ENCODE measurements at places on chromosomes 12 and 14. TPM values are rescaled to one million over a fixed set of nuclear protein-coding genes. Genes with fewer than 3 reads are reported as not detected.

Gene SLC38A4
- total RNA-seq = not detected

Gene GDF3
- total RNA-seq = not detected

Gene ZNF891
- 5.4 TPM for total RNA-seq

Gene FSCB
- total RNA-seq = 1.2 TPM

Gene NFATC4
- total RNA-seq = 84.5 TPM

Gene TAS2R31
- total RNA-seq = 9.5 TPM

Gene LAG3
- total RNA-seq = 0.95 TPM

Gene IL26
- not detected for total RNA-seq

Gene SLC6A12
- 1.8 TPM for total RNA-seq

Gene BBS10
- total RNA-seq = 9.3 TPM

Gene KRT77
- not detected for total RNA-seq

GRCh38 chr14:40252817-40253447 lies 820.7 kb upstream of the FBXO33 start:
- DNase-seq = no peak

- no peak for DNase-seq
Observed at GRCh38 chr14:38187528-38187927, 20.2 kb upstream of the SSTR1 start.

DNA sequence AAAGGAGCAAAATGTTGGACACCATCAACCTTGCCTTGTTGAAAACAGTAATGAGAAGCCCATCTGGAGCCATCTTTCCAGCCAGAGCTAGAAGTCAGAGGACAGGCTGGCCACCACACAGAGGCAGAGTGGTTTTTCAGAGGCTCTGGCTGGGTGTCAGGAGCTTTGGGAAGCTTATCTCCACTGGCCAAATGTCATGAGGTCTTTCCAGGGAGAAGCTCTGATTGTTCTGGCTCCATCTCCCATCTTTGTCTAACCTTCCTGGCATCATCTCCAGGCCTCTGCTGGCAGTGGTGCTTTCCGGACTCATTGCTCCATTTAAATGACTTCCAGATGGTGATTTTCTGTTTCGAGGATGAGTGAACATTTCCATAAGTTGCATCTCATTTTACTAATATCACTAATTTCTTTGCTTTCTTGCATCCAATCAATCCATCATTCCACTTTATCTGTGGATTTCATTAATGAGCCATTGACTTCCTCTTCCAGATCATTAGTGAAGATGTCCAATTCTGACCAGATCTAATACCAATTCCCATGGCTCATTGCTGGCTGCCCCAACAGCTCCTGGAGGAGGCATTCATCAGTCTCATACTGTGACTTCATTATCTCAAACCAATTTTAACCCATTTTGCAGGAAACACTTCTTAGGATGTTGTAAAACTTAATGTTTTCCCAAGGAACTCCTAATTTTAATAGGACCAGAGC lies 35.3 kb upstream of the TMTC1 start:
- DNase-seq = no peak

GRCh38 chr14:103523575-103523954 lies 935 bp upstream of the CKB start:
- DNase-seq = no peak

DNA sequence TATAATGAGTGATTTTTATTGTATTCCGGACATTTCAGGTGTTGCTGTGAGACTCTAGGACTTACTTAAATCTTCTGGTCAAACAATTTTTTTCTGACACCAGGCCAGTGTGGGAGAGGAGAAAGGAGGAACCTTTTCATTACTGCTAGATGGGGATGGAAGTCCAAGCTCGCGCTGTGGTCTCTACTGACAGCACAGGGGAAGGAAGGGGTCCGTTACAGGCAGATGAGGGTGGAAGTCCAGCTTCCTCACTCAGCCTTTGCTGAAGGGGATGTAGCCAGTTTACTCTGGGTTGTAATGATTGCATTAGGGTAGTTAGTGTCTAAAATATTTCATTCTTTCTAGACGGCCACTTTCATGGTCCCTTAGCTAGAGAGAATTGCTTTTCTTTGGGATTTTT lies 26.3 kb upstream of the ST8SIA1 start:
- DNase-seq = no peak

DNA sequence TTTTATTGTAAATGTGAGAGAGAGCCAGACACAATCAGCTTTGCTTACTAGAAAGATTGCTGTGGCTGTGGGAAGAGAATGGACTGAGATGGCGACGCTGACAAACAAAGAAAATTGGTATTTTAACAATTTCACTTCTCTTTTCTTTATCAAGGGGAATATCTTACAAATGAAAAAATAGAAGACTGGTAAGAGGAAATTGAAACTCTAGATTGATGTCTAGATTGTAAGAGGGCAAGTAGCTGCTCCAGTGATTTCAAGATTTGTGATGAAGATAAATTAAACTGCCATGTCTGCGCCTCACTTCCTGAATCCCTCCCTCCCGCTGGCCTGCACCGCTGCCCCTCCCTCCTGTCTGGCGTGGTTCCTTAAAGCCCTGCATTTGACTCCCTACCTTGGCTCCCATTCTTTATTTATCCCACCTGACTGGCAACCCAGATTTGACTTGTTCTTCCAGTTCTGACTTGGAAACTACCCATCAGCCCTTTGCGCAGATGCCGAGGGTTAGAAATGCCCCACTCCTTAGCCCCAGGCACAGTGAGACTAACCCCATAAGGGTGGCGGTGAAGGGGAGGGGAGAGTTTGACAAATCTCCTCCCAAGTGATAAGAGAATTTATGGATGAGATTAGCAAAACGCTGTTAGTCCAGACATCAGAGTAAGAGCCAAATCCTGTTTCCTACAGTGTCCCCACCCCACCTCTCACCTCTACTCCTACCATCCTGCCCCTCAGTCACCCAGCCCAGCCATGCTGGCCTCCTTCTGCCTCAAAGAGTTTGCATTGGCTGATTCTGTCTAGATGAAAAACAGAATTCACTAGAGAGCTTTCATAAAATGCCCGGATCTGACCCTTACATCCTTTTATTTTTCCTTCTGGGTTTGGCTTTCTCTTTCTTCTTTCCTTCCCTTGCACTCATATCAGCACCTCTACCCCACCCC lies 125.3 kb upstream of the ATF7IP start:
- DNase-seq = no peak

GRCh38 chr12:88298761-88299242 lies 156.7 kb downstream of the TMTC3 start:
- no peak for DNase-seq

DNA sequence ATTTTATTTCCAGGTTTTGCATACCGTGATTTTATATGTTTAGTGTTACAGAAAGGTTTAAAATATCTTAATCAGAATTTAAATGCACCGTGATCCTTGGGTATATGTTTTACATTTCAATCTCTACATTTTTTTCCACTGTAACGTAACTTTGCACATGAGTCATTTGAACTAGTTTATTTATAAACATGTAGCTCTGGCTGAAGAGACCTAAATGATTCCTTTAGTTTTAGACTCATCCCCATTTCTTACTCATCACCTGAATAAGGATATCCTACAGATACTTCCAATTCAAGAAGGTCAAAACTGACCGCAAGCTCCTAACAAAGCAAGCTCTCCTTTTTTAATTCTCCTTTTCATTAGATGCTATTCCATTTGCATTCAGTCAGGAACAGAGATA lies 42.7 kb upstream of the SLC6A15 start:
- DNase-seq = no peak

DNA sequence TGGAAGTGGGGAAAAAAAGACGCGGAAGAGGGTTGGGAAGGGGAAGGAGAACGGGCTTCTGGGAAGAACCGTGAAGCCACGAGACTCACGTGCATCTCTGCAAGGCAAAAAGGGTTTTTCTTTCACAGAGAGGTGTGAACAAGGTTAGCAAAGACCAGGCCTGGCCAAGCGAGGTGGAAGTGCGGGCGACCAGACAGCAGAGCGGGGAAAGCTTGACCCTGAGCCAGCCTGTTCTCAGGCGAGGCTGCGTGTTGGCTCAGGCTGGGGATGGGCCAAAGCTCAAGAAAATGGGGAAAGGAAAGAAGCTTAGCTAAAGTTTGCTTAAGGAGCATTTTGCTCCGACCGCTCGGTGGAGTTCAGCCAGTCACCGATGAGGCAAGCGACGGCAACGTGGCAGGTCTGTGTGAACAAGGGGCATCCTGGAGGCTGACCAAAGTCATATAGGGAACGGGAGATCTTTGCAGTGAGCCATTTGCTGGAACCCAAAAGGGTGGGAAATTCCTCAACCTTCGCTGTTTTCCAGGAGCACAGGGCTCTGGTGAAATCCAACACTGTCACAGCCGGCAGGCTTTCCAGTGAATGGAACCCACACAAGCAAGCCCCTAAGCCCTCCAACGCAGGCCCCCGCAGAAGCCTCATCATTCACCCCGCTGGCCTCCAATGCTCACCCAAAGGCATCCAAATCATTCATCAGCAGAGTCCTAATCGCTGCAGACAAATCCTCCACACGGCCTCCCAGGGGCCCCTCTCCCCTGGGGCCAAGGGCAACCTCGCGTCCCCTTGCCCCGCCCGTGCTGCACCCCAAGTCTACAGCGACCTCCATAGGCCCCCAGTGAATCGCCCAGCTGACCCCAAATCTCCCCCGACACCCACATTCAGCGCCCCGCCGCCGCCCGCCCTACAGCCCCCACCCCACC lies 754 bp downstream of the ZNF605 start:
- no peak for DNase-seq

- no peak for DNase-seq
Observed at GRCh38 chr14:55245657-55246268, 25.5 kb upstream of the FBXO34 start.

- DNase-seq = no peak
Observed at GRCh38 chr14:24395609-24396582, 2.9 kb upstream of the NYNRIN start.

- no peak for DNase-seq
Observed at GRCh38 chr14:50733494-50733893, 65.4 kb upstream of the SAV1 start.

DNA sequence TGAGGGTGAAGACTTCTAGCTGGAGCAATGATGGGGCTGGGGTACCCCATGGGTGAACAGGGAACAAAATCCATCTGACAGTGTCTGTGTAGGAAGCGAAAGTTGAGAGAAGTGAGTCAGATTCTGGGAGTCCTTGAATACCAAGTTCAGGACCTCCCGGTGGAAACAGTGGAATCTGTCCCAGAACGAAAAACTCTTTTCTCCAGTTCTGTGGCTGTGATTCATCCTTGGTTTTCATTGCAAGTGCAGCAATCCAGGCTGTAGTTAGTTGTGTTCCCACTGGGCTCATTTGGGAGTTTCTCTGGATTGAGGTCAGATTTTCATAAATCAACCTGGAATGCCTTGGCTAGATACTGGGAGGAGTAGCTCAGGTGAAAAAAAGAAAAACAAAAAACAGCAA lies 120.7 kb downstream of the C12orf75 start:
- no peak for DNase-seq

DNA sequence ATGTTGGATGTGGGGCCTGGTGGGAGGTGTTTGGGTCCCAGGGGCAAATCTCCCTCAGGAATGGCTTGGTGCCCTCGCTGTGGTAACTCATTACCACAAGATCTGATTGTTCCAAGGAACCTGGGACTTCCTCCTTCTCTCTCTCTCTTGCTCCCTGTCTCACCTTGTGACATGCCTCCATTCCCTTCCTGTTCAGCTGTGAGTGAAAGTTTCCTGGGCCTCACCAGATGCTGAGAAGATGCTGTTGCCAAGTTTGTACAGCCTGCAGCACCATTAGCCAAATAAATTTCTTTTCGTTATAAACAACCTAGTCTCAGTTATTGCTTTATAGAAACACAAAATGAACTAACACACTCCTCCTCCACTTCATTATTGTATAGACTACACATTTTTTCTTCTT lies 759.8 kb upstream of the MDGA2 start:
- DNase-seq = no peak

GRCh38 chr12:124795081-124795948 lies 68.3 kb downstream of the SCARB1 start:
- DNase-seq = no peak

DNA sequence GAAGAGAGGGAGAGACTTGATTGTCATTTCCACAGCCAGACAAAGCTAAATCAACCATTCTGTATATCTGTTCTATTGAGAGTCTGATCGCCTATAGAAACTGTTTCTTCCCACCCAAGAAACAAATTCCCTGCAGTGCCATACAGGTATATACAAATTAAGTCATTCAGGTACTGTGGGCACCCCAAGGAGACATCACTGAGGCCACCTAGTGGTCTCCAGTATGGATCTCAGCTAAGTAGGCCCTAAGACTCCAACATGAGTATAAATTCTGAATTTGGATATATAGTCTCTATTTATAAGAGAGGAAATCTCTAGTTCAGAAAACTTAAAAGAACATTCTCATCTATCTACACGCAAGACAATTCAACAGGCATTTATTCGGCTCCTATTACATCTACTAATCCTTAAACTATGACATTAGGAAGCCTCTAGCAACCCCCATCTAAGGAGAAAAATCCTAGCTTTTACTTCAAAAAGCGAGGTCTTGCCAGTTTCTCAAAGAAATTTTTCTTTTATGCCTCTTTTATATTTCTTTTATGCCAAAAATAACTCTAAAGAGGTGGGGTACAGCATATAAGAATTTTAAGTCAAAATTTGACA lies 62.6 kb downstream of the DCAF5 start:
- no peak for DNase-seq

DNA sequence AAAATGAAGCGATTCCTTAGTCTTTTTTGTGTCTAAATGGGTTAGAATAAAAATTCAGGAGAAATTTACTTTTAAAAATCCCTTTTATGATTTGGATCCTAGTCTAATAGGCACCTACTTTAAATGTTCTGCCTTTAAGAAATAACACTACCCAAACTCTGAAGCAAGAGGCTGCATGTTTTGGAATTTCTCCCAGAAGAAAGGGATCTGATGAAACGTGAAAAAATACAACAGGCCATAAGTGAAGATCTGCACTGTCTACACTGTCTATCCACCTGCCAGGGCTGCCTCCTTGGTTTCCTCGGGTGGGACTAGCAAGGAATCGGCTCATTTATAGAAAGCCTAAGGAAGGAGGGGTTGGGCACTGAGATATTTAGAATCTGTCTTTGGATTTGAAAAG lies 22.1 kb downstream of the ACVR1B start:
- DNase-seq = no peak

DNA sequence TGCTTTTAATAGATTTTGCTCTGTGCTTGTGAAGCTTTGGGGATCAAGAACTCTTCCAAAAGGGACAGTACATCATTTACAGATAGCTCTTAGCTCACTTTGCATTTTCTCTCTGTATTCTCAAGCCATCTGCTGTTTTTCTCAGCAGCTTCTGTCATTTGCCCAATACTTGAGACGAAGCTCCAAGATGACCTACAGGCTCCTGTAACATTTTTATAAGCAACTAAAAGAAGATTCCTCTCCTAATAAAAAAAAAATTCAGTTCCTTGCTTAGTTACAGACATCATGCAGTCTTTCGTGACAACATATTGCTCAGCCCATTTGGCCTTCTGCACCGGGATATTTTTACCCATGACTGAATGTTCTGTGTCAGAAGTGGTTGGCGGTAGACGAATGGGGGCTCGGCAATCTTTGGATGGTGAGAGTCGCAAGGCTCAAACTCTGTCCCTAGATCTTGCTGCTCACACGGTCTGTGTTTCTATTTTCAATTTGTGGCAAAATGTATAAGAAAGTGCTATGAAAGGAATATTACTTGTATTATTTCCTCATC lies 215.6 kb downstream of the FSCB start:
- DNase-seq = no peak

DNA sequence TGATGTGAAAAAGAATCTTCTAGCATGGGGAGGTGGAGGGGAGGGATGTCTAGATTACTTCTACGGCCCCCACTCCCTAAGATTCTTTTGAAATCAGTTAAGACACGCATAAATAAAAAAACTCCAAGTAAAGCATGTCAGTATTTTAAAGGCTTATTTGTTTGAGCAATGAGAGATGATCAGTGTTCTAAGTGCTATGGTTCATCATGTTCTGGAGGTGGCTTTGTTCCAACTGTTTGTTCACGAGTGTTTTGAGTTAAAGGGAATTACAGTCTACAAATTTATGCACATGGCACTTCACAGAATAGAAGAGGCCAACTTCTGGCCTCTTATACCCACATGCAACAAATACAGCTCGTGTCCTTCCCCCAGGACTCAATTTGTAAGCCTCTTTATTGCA lies 394.9 kb downstream of the RAD51B start:
- DNase-seq = no peak

Data from thoracic aorta (tissue), 2 donors.